ENCODE measurements at places on chromosomes 12 and 14.

- peak; percentile 64 for DNase-seq
Measured at GRCh38 chr14:22300646-22301045, 288.4 kb downstream of the DAD1 start.

DNA sequence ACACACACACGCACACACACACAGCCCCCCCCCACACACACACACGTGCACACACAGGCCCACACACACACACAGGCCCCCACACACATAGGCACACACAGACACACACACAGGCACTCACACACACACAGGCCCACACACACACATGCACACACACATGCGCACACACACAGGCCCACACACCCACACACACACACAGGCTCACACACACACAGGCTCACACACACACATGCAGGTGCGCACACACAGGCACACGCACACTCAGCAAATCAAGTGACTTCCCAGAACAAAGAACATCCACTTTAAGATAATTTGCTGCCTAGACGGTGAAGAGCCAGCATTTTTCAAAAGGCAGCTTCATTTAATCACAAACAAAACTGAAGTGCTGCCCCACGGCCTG is 78.5 kb upstream of the FBRSL1 start:
- DNase-seq = no peak

GRCh38 chr12:7542813-7543212 is 39.2 kb upstream of the CD163 start:
- DNase-seq = peak; percentile 54

- DNase-seq = no peak
Measured at GRCh38 chr12:114405519-114406271, at the start of gene TBX5. TSS of gene TBX5 (minus strand) at chr12:114406144. CDS start at chr12:114403898, 2,246 bp downstream.

DNA sequence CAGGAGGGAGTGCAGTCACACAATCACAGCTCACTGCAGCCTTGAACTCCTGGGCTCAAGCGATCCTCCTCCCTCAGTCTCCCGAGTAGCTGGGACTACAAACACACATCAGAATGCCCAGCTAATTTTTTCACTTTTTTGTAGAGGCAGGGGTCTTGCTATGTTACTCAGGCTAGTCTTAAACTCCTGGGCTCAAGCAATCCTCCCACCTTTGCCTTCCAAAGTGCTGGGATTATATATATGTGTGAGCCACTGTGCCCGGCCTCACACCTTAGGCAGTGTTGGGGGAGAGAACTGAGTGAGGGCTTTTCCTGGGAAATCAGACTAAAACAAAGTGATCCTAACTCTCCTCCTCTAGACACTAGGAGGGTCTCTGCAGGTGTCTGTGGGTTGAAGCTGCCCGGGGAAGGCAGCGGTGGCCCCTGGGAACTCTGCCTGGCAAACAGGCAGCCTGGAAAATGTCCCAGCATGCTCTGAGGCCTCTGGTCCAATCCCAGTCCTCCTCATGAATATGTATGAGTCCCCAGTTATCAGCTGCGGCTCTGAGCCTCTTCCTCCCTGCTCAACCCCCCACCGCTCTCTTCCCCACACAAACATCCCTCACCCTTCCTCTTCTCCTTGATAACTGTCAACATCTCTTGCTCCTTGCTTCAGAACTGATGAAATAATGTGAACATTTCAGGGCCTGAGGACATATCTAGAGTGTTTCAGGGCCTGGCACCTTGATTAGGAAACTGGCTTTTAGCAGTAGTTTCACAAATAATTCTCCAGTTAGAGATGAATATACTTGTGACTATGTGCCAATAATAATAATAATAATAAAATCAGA is 7.9 kb upstream of the NAA25 start:
- peak; percentile 90 for DNase-seq

DNA sequence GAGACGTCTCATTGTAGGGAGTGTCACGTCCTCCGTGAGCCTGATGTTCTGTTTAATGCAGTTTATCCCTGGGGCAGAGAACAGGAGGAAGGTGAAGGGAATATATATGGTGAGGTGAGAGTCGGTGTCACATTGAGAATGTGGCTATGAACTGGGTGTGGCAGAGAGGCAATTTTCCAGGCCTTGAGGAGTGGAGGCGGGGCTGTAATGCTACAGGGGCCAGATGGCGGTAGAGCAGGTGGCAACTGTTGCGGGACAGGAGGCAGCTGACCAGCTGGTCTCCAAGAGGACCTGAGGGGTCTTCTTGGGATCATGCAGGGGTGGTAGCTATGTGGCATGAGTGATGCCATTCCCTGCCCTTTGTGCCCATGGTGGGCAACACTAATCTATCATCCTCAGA is 59.6 kb downstream of the CACNA1C start:
- no peak for DNase-seq

- peak; percentile 62 for DNase-seq
Measured at GRCh38 chr12:123063535-123063934, 83.1 kb downstream of the ARL6IP4 start.

- DNase-seq = no peak
Measured at GRCh38 chr12:62744551-62744950, 190.4 kb downstream of the PPM1H start.

DNA sequence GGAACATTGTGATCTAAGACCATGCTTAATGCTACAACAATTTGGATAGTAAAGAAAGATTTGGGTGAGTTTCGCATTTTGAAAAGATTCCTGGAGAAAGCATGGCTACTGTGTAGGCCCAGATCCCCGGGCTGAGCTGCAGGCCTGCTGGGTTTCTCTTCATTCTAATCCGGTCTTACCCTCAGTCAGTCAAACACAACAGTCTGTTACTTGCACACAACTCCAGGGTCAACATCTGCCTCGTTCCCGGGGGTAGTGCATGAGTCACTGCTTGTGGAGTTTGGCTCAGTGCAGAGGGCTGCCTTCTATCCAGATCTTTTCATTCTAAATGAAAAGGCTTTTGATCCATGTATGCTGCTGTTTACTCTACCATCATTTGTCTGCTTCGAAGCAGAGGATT is 60.4 kb upstream of the SEL1L start:
- peak; percentile 15 for DNase-seq

DNA sequence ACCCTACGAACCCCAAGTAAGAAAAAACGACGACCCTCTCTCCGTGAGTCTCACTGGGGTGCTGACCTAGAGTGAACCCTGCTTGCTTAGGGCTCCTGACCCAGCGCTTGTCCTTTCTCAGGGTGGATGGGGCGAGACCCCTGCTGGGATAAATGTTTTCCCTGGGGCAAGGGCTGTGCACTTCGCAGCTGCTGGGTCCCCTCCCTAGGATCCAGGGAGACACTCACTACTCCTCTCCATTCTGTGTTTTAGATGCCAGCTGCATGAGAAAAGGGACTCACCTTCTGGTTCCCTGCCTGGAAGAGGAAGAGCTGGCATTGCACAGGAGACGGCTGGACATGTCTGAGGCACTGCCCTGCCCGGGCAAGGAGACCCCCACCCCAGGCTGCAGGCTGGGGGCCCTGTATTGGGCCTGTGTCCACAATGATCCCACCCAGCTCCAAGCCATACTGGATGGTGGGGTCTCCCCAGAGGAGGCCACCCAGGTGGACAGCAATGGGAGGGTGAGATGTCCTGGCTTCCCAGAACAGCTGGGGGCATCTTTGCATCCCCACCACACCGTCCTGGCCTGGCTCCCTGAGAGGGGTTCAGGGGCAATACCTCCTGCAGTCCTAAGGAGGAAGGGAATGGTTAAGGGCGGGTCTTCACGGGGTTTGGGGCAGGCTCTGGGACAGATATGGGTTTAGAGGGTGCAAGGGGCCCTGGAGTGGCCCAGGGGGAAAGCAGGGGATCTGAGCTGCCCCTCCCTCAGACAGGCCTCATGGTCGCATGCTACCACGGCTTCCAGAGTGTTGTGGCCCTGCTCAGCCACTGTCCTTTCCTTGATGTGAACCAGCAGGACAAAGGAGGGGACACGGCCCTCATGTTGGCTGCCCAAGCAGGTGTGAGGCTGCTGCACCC is 663 bp downstream of the ANKRD33 start:
- DNase-seq = no peak

GRCh38 chr14:97380539-97380941 is 583.4 kb downstream of the VRK1 start:
- DNase-seq = no peak

Measured in choroid plexus epithelial cell (primary cell).